IPS DF 6.9 (cell line): ENCODE measurements at places on chromosomes 6 and 20.

DNA sequence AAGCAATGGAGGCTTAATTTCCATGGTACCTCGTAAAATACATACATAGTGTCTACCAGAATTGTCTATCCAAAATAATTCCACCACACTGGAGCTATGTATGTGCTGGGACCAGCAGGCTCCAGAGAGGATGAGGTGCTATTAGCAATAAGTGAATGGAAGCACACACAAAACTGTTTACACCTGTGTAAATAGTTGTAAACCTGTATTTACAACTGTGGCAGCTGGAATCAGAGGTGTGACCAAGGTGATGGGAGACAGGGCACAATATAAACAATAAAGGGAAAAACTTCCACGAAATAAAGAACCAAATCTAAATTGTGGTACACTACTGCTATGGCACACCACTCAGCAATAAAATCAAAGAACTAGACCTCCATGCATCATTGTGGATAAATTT, 14.4 kb downstream of the RARS2 start:
- DNase-seq: no peak

- DNase-seq: no peak
Observed at GRCh38 chr6:31729979-31730630, 1.0 kb upstream of the DDAH2 start.

- DNase-seq: no peak
Observed at GRCh38 chr6:170152124-170152926, 138.6 kb downstream of the DLL1 start.

- DNase-seq: no peak
Observed at GRCh38 chr6:150100745-150101144, 31.8 kb upstream of the ULBP3 start.

DNA sequence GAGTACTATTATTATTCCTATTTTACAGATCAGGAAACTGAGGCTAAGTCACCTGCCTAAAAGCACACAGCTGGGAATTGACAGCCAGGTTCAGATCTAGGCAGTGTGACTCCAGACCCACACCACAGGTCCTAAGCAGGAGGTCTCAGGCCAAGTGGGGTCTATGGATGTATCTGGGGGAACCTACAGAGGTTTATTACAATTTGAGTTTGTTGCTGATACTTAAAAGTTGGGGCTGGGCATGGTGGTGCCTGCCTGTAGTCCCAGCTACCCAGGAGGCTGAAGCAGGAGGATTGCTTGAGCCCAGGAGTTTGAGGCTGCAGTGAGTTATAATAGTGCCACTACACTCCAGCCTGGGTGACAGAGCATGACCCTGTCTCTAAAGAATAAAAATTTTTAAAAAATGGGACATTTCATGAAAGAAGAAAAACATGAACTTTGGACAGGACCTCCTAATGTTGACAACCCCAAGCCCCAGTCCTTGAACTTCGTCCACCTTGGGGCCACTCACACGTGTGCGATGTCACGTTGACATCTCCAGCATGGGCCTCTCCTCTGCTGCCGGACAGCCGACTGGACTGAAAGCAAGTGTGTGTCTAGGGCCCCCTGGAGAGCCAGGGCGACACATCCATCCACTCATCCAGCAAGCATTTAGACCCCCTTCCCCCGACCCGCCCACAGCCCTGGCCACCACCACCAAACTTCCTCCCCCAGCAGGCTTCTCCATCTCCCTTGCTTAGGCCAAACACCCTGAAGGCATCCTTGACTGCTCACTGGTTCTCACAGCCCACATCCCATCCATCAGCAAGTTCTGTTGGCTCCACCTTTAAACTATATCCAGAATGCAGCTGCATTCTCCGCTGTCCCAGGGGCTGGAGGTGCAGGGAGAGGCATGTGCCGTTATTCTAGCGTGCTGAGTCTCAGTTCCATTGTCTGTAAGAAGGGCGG, 40.0 kb downstream of the NOL4L start:
- no peak for DNase-seq

DNA sequence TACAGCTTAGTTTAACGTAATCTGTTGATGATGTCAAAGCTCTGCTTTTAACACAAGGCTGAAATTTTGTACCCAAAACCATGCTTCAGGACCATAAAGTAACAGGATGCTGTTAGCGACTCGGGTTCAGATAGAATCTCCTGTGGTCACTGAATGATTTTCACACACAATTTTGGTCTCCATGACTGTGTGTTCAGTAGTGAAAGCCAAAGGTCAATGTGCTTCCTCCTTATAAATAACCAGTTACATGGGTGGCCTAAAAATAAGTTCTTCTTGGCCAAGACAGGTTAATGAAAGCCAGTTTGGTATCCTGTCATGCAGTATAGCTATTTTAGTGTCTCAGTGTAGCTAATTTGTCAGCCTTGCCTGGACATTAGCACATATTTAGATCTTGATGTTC, 19.1 kb upstream of the LOC128125822 start:
- DNase-seq: no peak

DNA sequence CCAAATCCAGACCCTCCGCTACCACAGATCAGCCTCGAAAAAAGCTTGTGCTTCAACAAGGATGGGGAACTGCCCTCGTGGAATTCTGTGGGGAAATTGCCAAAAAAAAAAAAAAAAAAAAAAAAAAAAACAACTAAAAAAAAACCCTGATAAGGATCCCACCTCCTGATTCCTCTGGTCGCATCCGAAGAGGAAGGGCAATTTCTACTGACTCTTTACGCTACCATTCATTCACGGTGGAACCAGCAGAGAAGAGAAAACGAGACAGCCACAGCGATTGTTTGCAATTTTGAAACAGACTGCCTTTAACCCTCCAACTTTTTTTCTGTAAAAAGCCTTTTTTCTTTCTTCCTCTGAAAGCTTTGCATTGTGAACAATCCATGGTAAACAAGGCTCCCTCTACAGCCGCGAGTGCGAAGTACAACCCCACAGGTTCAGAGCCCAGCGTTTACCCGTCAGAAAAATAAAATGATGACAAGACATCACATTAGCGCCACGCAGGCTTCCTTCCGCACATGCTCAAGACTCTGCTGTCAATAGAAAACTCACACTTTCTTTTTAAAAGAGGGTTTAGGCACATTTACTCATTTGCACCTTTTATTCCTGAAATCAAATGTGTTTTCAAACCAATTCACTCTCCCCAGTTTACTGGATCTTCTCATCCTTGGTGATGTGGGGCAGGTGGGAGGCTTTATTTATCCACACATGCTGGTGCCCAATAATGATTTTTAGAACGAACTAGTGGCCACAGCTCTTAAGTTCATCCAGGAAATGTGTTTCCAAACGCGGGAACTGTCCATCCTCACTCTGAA, 100.0 kb downstream of the NOL4L start:
- DNase-seq: no peak

- DNase-seq: no peak
Observed at GRCh38 chr20:49210101-49210756, 9.0 kb upstream of the DDX27 start.

- no peak for DNase-seq
Observed at GRCh38 chr20:47019121-47019824, 124.6 kb downstream of the EYA2 start.

DNA sequence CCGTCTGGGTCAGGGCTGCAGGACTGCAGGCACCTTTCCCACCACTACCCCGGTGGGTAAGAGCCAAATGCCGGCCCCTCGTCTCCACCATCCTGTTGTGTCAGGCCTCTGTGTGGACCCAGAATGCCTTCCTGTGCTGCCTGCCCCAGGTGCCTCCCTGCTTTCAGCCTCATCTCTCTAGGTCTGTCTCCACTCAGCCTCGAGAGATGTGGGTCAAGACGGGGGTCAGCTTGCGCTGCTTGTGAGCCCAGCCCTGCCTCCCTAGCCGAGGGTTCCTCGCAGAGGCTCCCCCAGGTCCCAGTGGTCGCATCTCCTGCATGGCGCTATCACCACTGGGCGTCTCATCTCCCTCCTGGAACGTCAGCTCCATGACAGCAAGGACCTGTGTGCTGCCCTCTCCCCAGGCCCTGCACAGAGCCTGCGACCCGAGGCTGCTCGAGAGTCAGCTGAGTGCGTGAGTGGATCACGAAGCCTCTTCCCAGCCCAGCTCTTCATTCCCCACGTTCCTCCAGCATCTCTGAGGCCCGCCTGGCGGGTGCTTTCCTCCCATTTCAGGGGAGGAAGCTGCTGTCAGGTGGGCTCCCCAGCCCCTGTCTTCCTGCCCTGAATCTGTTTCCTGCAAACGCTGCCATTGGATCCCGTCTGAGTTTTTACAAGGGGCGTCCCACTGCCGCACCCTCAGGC, 38.7 kb upstream of the ZBP1 start:
- DNase-seq: no peak

- no peak for DNase-seq
Observed at GRCh38 chr20:58808271-58809046, 42.2 kb downstream of the GNAS-AS1 start.

GRCh38 chr6:22421198-22421597, 124.4 kb upstream of the PRL start:
- no peak for DNase-seq

DNA sequence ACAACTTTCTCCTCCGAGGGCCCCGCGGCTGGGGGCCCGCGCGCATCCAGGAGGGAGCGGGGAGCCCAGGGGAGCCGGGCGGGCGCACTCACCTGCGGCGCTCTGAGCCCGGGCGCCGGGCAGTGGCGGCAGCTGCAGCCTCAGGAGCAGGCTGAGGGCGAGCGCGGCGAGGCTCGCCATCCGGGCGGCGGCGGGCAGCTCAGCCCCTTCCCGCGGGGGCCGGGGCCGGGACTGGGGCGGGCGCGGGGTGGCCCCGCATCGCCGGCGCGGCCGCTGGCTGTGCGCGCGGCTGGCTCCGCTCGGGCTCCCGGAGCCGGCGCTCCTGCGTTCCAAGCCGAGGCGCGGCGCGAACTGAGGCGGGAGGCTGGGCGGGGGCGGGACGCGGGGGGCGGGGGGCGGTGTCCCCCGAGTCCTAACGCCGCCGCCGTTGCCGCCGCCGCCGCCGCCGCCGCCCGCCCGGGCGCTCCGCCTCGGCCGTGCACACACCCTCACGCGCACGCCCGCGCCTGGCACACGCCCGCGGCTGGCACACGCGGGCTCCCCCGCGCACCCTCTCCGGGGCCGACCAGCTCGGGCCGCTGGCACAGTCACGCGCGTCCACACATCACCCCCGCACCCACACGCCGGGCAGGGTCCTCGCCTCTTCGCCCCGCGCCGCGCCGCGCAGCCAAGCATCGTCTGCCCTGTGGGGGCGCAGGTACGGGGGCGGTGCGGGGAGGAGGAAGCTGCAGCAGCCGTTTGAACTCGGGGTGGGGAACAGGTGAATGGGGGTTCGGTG, at the start of gene PTPRT:
Gene PTPRT, minus strand, starts transcription at position 353 of the 778 bp plus-strand sequence. Its CDS starts 173 bp downstream, at position 180.
- no peak for DNase-seq

DNA sequence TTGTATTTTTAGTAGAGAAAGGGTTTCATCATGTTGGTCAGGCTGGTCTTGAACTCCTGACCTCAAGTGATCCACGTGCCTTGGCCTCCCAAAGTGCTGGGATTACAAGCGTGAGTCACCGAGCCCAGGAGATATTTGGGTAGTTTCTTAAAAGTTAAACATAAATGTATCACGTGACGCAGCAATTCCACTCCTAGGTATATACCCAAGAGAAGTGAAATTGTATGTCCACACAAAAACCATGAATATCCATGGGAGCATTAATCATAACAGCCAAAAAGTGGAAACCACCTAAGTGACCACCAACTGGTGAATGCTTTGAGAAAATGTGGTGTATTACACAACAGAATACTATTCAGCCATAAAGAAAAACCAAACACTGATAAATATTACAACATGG, 164.8 kb downstream of the MRPL14 start:
- no peak for DNase-seq

GRCh38 chr6:87700397-87701343, 1.4 kb downstream of the AKIRIN2 start:
- no peak for DNase-seq

GRCh38 chr6:84422380-84422968, 195.0 kb upstream of the CEP162 start:
- DNase-seq: peak; percentile 47

- no peak for DNase-seq
Observed at GRCh38 chr6:90131614-90132423, 164.8 kb downstream of the BACH2 start.

GRCh38 chr6:31877651-31878161, 1.1 kb downstream of the SLC44A4 start:
- DNase-seq: no peak

- no peak for DNase-seq
Observed at GRCh38 chr6:38587766-38588362, 51.9 kb downstream of the BTBD9 start.

DNA sequence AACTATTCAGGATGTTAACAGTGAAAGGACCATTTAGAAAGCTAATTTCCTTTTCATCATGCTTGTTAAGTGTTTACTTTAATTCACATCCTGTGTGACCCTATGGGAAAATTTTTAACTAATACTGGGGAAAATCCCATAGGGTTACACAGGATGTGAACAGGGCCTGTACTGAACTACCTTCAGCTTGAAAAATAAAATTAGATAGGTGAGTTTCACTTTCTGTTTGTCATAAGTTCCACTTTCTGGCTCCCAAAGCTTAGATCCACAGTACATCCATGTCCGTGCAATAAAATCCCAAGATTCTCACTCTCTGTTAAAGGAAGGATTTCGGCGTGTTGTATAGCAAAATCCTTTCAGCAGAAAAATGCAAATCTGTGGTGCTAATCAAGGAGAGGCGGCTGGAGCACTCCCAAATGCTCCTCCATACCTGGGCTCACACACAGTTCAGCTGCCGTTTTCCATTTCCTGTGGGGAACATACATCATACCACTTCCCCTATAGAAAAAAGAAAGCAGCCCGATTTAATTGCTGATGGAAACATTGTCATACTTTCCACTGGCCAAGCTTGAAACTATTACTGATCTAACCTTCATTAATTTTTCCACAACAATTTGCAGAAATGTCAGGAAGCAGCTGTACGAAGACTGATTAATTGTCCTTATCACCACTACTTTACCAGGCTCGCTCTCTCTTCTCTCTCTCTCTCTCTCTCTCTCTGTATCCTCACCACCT, 125.2 kb downstream of the HIVEP2 start:
- no peak for DNase-seq

DNA sequence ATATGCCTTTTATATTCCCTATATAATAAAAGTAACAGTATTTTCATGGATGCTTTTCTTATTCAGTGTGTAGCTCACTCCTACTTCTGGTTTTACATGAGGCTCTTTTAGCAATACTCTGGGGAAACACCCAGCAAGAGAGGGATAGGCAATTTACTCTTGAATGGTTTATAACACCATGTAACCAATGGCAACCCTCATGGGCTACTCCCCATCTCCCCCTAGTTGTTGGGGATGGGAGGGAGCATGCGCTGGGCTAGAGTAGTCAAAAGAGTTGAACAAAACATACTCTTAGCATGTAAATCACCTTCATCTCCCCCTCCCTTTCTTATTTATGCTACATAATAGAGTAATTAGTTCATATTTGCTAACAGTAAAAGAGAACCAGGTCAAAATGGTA, 140.1 kb upstream of the LRFN2 start:
- DNase-seq: no peak

DNA sequence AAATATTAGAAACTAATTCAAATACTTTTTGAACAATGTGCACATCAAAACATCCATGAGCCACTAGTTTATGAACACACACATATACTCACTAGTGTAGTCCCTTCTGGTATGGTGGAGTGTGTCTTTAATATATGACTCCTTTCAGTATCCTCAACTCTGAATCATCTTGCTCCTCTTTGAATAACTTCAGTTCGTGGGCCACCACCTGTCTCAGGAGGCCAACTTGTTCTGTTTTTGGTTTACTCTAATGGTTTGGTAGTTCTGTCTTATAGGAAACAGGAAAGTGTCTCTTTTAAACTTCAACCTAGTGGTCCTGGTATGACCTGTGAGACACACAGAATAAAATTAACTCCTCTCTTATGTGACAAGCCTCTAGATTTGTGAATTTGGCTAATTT, 55.6 kb downstream of the ZNF292 start:
- no peak for DNase-seq

- DNase-seq: no peak
Observed at GRCh38 chr6:24972311-24972958, 36.7 kb upstream of the RIPOR2 start.
